ENCODE measurements at places on chromosomes 16 and 17. TPM values are rescaled to one million over a fixed set of nuclear protein-coding genes. Genes with fewer than 3 reads are reported as not detected.

Gene CACNG4
- 2.7 TPM for polyA plus RNA-seq

DNA sequence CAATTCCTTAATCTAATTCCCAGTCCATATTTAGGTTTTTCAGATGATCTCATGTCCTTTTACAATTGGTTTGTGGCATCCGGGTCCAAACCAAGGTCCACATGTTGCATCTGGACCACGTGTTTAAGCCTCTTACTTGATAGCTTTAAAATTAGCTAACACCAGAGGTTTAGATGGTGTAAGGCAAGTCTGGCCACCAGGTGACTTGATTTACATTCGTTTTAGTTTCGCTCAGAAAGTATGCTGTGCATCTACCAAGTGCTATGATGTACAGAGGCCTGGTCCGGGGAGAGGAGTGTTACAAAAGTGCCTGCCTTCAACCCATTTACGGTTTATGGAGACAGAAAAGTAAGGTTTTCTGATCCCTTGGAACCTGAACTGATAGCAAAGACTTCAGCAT is 878 bp upstream of the DNAJA2 start:
- no peak for DNase-seq

DNA sequence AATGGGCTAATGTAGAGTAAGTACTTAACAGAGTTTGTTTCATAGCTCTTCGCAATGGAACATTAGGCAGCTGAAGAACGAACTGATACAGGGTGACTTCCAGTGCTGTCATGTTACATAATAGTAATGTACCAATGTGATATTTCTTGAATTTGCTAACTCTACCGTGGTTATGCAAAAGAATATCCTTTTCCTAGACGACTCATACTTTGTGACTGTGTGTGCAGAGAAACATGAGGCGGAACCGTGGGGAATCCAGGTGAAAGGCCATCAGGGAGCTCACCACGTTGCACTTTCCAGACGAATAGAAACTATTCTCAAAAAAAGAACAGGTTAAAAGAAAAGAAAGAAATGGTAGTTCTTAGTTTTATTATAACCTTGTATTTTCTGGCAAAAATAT is 13.2 kb downstream of the NOB1 start:
- no peak for DNase-seq

DNA sequence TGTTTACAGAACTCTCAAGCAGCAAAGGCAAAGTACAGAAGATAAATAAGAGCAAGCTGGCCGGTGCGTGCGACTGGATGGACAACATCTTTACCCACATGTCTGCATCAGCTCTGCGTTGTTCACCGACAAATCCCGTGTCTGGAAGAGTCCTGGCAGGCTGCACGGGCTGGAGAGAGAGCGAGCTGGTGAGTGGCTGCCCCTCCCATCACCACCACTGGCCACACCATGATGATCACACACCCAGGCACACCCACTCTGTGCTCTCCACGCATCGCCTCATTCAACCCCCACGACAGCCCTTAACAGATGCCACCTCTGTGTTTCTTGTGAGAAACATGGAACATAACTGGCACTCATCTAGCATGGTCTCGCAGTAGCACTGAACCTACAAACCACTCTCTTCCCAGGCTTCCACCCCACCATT is 59.2 kb downstream of the ANKRD11 start:
- DNase-seq = no peak

Gene P2RX1
- polyA plus RNA-seq = 1.9 TPM

DNA sequence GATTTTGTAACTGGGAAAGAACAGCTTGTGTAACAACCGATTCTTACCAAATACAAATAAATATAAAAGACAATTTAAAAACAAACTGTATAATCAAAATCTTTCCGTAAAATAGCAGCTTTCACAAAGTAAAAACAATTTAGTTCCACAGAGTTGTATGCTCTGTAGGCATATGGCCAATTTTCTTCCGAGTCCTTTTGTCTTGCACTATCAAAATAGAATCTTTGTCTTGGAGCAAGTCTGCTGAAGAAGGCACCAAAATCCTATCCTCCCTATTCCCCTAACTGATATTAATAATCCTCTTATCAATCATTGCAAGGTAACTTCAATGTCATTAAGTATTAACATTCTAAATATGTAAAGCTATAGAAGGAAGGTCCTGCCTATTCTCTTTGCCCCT is 7.6 kb downstream of the THUMPD1 start:
- no peak for DNase-seq

- no peak for DNase-seq
These were observed 70.3 kb downstream of the CREBBP start for GRCh38 chr16:3810198-3810664.

DNA sequence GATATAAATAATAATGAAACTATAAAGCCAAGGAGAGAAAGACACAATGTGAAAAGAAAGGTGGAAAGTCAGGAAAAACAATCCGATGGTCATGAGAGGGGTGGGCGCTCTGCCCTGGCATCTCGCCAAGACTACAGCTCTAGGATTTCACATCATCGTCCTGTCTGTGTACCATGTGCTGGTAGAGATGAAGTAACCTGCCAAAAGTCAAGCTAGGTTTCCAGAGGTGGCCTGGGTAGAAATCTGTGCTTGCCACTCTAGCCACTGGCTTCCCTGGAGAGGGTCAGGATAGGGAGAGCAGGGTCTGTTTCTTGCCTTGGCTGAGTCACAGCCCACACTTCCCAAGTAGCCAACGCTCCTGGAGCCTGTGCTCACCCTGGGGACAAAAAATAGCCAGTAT is 31.0 kb upstream of the TRAP1 start:
- DNase-seq = no peak

DNA sequence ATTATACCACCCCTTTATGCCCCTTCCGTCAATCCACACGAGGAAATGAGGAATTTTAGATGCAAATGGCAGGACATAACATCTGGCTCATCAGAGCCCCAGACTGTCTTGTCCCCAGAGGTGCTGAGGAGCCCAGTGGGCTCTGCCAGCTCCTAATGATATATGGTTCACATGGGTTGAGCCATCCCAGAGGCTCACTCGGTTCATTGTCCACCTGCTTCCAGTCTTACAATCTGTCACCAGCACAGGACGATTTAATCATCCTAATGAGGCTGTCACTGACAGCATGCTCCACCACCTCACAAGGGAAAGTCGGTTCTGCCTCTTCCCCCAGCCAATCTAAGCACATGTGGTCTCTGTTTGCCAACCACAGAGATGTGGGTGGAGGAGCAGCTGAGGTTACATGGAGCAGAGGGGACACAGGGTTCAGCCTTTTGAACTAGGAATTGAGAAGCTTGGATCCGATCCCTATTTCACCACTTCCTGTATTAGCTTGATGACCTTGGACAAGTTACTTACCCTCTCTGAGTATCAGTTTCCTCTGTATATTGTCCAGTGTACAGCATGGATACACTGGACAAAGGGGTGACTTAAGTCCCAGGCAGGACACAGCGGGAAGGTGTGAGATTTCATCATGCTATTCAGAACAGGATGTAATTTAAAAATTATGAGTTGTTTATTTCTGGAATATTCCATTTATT is 27.0 kb upstream of the DHX8 start:
- DNase-seq = no peak

Gene TMEM170A
- polyA plus RNA-seq = 34.4 TPM

- DNase-seq = no peak
These were observed 14.3 kb upstream of the SLC35B1 start for GRCh38 chr17:49722066-49722465.

DNA sequence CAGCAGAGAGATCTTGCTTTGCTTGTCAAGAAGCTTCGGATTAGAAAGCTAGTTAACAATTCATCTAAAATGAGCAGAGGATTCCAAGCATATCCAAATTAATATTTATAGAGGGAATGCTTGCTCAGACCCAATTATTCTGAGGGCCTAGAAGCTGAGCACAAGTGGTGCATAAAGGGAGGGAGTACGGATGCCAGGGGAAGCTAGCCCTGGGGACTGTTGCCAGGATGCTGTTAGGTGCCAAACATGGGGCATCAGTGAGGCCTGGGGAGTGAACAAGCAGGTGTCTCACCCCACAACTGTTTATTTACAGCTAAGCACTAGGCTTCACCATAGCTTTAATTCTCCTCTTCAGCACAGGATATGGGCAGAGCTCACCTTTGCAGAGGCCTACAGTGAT is 684.1 kb upstream of the C16orf82 start:
- DNase-seq = no peak

Gene LPO
- polyA plus RNA-seq = 0.20 TPM

- no peak for DNase-seq
These were observed 3.9 kb downstream of the CYBC1 start for GRCh38 chr17:82446649-82447048.

Gene TBC1D3B
- polyA plus RNA-seq = 17.0 TPM

- DNase-seq = no peak
These were observed 28.9 kb upstream of the PRM1 start for GRCh38 chr16:11309895-11310633.

Gene CCDC78
- 8.6 TPM for polyA plus RNA-seq

DNA sequence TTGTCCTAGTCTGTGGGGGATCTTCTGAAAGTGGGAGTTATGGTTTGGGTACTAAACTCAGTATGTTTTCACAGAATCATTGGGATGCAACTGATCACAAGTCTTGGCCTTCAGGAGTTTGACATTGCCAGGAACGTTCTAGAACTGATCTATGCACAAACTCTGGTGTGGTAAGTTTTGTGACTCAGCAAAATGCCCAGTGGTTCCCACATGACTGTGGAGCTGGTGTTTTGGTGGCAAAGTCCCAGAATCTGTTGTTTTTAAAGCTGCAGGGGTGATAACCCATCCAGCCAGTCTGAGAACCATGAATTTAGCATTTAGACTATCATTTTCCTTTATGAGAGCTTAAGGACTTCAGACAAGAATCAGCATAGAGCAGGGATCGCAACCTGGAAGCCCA is 40.6 kb downstream of the GDE1 start:
- no peak for DNase-seq

GRCh38 chr17:77141846-77142449 is 1.2 kb downstream of the SEC14L1 start:
- DNase-seq = no peak

Gene HIGD1B
- polyA plus RNA-seq = 21.7 TPM

Gene TBC1D16
- 34.0 TPM for polyA plus RNA-seq

Gene CD300LF
- polyA plus RNA-seq = 0.49 TPM
